ENCODE measurements at places on chromosomes 2 and 18.

DNA sequence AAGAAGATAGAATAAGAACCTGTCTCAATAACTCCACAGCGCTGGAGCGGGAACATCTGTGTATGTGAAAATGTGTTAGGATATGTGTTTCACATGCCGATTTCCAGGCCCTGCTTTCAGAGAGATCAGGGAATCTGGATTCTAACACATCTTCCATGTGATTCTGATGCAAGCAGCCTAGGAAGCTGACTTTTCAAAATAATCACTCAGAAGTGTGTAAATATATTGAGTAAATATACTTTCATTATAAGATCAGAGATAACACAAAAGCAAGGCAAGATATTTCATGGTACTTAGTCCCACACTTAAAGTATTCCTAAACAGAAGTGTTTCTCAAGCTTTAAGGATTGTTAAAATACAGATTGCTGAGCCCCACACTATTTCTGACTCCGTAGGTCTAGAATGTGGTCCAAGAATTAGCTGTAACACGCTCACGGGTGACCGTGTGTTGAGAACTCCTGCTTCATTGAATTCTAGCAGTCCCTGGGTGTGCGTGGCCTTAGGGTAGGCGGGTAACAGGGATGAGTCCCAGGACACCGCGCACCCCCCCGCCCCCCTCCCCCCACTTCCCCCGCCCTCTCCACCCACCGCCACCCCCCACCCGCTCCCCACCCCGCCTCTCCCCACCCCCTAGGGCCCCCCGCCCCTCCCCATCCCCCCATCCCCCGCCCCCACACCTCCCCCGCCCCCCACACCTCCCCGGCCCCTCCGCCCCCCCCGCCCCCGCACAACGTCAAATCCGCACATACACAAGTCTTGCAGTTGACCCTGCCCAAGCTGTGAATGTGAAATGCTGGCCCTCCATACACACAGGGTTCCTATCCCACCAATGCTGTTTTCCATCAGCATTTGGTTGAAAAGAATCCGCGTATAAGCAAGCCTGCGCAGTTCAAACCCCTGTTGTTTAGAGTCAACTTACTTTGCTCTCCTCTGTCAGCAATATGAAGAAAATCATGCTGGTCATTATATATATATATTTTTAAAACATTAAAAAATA is 94.2 kb upstream of the SLC39A10 start:
- no peak for DNase-seq

DNA sequence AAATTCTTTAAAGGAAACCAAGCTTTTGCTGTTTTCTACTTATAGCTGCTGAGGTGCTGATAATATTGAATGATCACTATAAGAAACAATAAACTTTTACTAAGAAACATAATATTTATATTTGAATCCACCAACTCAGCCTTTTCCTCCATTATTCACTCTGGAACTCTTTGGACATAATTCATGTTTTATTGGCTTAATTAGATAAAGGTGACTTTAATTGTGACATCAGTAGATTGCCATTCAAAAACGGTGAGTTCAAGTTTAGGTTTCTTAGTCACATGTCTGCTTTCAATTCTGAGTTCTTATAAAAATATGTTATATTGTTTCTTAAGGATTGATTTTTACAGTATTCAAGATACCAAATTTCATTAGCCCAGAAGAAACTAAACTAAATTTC is 24.0 kb downstream of the CCDC85A start:
- no peak for DNase-seq

- DNase-seq, result no peak
Measured at GRCh38 chr2:55025082-55025481, 25.2 kb downstream of the RTN4 start.

DNA sequence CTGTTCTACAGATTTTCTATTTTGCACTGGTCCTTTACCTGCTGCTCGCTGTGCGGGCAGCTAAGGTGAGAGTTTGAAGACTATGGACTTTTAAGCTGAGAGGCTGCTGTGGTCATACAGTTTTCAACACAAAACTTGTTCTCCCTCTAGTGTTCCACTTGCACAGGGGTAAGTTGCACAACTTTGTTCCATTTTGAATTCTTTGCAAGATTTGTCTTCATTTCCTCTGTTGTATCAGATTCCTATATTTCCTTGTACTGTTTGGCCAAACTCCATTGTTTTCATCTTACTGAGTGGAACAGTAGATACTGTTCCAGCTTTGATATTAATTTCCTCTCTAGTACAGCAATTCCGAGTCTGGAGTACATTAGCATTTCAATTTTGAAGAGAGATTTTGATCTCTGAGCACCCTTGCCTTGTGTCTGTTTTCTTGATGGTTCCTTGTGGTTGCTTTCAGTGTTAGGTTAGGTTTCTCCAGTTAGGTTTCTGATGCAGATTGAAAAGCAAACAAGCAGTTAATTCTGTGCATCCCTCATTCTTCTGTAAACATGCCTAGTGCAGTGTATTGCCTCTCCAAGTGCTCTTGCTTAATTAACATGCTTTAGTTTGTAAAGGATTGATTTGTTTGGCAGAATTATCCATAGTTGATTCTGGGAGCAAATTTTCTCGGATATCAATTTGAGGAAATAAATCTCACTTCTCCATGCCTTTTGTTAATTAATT is 188.8 kb downstream of the PTPRM start:
- DNase-seq, result no peak

- no peak for DNase-seq
Measured at GRCh38 chr2:218046238-218046637, 22.8 kb upstream of the RUFY4 start.

DNA sequence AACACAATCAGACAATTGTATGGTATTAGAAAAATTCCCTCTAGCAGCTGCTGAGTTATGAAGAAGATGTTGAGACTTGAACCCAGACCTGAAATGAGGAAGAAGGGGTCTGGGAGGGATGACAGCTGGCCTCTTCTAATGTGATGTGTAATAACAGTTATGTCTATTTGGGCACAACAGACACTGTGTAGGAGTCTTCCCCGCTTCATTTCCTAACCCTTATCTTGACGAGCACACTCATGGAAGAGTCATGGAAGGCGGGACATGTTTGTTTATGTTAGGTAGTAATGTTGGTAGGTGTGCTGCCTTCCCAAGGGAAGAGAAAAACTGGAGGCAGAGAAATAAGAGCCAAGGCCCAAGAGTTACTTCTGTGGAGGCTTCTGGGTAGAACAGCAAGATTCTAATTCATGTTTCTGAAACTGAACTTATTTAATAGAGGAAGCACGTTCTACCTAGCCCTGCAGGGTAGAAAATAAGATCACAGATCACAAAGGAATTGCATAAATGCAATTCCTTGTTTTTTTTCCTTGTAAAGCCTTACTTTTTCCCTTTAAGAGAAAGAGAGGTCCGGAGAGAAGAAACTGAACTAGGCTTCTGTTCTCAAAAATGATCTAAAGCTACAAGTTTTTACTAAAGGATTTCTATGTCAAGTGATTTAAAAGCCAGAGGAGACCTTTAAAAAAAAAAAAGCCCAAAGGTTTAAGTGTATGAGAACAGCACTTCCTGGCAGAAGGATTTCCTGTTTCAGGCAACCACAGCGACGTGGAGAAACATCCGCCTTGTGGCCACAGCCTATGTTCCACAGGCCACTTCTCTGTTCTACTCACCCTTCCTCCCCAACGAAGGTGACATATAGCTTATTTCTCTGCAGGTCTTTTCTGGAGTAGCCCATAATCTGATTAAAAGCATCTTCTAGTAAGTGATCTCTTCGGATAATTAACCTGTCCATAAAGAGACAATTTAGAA is 68.5 kb upstream of the STK17B start:
- DNase-seq, result peak; percentile 19

DNA sequence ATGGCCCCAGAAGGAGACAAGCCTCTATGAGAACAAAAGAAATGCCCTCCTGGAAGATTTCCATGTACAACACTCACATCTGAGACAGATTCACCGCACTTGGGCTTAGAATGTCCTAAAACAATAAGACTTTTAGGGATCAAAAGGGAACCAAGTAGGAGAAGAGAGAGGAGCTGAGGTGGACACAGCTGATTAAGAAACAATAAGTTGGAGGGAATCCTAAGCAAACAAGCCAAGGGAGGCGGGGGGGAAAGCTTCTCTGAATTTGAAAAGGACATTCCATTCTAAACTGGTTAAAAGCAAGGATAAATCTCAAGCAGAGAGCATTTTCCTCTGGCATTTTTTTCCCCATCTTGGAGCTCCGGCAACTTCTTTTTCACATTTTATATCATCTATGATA is 9.9 kb downstream of the ACVR1 start:
- no peak for DNase-seq

GRCh38 chr2:237701859-237702390 is 74.5 kb downstream of the LRRFIP1 start:
- no peak for DNase-seq

- no peak for DNase-seq
Measured at GRCh38 chr2:16019060-16019480, 78.7 kb downstream of the MYCN start.

GRCh38 chr2:229861431-229861830 is 60.4 kb downstream of the TRIP12 start:
- DNase-seq, result no peak

GRCh38 chr18:21004726-21005125 is 106.9 kb downstream of the ROCK1 start:
- DNase-seq, result no peak

GRCh38 chr2:38661306-38661705 is 4.6 kb upstream of the GALM start:
- no peak for DNase-seq

DNA sequence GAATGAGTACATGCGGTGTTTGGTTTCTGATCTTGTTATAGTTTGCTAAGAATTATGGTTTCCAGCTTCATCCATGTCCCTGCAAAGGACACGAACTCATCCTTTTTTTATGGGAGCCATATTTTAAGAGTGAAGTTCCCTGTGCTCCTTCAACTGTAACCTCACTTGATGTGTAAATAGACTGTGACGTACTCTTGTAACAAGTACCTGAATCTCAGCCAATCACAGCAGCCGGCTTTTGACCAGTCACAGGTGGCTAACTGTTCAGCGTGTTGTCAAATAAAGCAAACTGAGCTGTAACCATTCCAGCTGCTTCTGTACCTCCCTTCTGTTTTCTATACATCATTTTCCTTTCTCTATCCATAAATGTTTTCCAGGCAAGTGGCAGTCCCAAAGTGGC is 774.3 kb upstream of the HS6ST1 start:
- no peak for DNase-seq

GRCh38 chr18:49051311-49051967 is 100.7 kb upstream of the SMAD7 start:
- DNase-seq, result no peak

DNA sequence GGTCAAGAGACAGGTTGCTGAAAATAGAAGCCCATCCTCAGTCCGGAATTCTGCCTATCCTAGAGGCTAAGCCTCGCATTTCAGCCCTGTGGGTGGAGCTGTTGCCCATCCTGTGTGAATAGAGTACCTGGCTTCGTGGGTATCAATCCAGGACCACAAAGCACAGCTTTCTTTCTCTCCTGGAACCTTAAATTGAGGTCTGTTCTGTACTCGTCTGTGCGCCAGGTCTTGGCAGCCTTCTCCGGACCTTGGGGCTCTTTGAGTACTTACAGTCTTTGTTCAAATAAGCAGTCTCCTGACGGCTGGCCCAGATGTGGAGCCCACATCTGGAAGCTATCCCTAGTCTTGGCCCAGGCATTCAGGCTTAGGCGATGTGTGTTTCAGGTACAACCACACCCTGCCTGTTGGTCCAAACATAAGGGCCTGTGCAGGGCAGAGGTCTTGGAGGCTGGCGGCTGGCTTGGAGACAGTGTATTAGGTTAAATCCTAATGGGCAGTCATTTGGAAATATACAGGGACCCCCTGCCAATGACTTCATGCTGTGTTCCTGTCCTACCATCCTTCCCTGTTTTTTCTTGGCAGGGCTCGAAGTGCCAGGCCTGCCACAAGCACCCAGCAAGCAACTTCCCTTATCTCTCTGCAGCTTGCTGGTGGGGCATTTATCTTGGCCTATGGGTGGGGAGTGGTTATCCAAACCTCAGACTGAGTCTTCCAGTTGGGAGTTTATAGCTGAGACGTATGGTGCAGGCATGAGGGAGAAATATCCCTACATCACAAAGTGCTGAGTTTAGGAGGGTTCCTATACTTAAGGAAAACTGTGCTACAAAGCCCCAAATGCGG is 294.1 kb downstream of the BCL2 start:
- no peak for DNase-seq

DNA sequence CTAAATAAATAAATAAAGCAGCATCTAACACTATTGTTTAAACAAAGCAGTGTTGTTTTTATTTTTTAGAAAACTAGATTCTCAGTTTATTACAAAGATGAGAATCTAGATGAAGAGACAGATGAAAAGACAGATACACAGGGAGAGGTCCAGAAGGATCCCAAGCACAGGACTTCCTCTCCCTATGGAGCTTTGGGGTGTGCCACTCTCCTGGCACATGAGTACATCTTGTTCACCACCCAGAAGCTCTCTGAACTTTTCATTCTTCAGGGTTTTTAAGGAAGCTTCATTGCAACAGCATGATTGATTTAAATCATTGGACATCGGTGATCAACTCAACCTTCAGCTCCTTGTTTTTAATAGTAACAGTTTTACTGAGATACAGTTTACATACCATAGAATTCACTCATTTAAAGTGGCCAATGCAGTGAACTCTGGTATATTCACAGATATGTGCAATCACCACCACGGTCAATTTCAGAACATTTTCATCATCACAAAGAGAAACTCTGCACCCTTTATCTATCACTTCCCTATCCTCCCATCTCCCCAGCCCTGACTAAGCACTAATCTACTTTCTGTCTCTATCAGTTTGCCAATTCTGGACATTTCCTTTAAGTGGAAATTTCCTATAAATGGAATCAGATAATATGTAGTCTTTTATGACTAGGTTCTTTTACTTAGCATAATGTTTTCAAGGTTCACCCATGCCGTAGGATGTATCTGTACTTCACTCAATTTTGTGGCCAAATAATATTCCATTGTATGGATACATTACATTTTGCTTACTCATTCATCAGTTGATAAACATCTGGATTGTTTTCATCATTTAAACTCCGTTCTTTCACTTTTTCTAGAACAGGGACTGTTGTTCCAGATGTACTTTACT is 62.3 kb upstream of the ZFP36L2 start:
- DNase-seq, result no peak

- no peak for DNase-seq
Measured at GRCh38 chr18:24923138-24923537, 428.8 kb downstream of the ZNF521 start.

DNA sequence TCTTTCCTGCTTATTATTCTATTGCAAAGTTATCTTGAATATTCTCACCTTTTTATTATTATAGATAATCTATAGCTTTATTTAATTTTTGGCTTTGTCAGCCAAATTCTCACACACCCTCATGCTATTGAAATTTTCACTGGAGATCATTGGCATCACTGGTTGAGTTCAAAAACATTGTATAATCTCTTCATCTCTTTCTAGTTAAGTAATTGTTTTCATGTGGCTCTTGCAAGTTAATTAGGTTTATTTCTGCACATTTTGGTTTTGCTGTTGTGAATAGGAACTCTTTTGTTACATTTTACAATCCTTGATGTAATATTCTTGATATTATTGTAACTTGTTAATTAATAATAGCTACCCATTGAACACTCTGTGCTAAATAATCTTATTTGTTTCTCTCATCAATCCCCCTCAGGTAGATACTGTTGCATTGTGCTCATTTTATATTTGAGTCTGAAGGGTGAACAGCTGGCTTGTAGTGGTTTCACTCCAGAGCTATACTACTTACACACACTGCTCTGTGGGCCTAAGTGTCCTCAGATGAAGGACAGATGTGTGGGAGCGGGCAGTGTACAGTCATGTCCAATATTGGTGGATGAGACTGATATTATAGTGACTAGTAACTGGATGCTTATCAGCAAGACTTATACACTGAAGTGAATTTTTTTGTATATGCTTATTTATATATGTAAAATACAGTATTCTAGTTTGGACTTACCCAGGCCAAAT is 112.7 kb downstream of the LCLAT1 start:
- DNase-seq, result no peak

All from esophagus squamous epithelium (tissue), 5 donors.